ENCODE measurements at places on chromosomes 3 and 15.

GRCh38 chr15:83207660-83208366 is at the start of gene HDGFL3:
TSS of gene HDGFL3 (minus strand) at chr15:83207823. CDS start at chr15:83207414, 409 bp downstream.
- DNase-seq, result peak; percentile 31

- peak; percentile 4 for DNase-seq
Measured at GRCh38 chr3:113485161-113485609, 29.8 kb downstream of the SPICE1 start.

DNA sequence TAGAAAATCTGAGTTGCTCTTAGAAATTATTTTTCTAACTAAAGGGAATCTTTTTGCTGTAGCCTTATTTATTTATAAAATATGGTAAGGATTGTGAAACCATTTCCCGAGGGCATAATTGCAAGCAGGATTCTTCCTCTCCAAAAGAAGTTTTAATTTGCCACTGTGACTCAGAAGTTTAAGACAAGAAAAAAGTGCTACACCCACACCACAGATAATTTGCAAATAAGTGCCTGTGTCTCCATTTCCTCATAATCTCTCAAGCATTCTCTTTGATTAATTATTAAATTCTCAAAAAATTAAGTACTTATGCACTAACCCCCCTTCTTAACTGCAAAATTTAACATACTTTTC is 43.6 kb downstream of the RASA2 start:
- DNase-seq, result no peak

DNA sequence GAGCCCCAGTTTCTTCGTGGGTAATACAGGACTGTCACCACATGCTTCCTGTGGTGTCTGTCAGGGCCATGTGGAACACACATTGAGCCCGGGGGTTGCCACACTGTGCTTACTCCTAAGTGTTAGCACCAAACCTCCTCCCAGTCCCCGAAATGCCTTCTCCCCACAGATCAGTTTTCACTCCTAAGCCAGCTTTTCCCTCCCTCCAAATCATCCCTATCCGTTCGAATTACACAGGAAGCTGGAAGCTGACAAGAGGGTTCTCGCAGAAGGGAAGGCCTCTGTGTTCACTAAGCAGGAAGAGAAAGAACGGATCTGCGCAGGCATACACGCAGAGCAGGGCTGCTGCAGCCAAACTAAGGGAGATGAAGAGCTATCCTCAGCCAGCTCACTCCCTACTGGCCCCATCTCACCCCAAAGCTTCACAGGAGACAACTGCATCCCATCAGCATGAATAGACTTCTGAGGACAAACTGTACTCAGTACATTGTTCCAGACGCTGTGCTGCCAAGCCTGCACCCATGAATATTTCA is 32.3 kb downstream of the XXYLT1 start:
- no peak for DNase-seq

GRCh38 chr3:55477306-55478303 is 9.5 kb downstream of the WNT5A start:
- no peak for DNase-seq

DNA sequence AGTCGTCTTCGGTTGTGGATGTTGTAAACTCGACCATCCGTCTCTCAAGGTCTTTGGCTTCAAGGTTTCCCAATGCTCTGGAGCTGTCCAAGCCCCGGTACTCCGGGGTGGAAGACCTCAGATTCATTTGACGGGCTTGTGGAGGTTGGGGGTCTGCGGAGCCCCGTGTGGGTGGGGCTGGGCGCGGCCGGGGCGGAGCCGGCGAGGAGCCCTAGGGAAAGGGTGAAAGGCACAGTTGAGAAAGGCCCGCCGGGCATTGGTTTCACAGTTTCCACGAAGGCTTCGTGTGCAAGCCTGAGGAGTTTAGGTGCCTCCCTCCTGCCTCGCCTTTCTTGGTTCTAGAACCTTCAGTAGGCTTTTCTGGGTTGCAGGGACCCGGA is 360 bp upstream of the MGA start:
- no peak for DNase-seq

- DNase-seq, result no peak
Measured at GRCh38 chr3:32814361-32814760, 3.4 kb upstream of the TRIM71 start.

- DNase-seq, result no peak
Measured at GRCh38 chr15:22232675-22233074, 152.3 kb downstream of the OR4M2 start.

DNA sequence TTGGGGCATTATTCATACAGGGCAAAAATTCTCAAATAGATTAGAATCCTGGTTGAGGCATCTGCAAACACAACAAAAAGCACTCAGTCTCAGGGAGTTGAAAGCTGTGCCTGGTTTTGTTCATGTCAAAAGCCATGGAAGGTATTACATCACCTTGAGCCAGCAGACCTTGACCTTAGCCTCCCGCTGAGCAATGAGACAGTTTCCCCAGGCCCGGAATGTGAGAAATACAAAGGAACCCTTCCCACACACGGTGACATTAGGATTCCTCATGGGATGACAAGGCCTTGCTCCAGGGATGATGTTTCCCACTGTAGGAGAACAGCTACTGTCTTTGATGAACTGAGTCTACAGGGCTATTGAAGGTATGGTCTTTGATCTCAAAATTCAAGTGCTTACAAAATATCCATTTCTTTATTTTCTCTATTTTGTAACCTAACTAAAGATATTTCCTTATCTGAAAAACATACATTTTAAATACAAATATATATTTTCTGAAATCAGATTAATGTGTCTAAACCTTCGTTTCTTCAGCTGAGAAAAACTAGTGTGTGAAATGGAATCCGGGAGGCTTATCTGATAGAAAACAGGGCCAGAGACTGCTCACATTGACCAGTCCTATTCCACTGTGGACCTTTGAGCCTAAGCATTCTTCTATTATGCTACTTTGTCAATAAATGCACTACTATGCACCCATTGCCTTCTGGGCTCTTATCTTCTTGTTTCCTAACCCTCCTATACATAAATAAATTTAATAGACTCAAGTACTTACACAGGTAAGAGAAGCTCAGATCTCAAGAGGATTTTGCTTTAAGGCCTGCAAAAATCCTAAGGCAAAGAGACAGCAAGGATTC is 298.2 kb downstream of the KBTBD8 start:
- no peak for DNase-seq

- no peak for DNase-seq
Measured at GRCh38 chr3:16802389-16802788, 82.4 kb upstream of the PLCL2 start.

- DNase-seq, result no peak
Measured at GRCh38 chr15:85335193-85335942, 45.0 kb upstream of the AKAP13 start.

GRCh38 chr3:57793737-57794187 is 37.7 kb downstream of the SLMAP start:
- DNase-seq, result no peak

GRCh38 chr15:96218623-96219455 is 111.7 kb upstream of the NR2F2 start:
- DNase-seq, result no peak

- no peak for DNase-seq
Measured at GRCh38 chr3:146547235-146547835, 2.9 kb upstream of the PLSCR1 start.

DNA sequence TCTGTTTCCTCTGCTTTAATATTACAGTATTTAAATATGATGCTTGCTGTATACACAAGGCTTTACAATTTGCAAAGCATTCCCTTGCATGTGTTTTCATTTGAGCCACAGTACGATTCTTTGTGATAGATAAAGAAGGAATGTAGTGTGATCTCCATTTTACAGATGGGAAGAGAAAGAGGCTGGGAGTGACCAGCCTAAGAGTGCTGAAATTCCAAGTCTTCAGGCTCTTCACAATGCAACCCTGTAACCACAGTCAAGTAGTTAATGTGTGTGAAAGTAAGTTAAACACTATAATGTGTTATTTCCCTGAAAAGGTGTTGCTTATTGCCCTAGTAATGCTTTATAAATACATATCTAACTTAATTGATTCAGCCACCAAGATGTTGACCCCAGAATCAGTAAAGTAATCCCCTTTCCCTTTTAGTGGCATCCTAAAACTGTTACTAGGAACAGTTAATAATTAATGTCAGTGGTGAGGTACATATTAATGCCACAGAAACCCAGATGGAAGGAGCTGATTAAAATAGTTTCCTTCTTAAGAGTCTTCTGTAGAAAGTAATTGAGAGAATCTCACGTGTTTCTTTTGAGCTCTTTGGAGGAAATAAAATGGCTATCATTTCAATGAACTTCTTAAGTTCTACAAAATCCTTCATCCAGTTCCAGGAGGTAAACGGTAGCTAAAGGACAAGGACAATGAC is 110.4 kb downstream of the IL12A start:
- DNase-seq, result no peak

DNA sequence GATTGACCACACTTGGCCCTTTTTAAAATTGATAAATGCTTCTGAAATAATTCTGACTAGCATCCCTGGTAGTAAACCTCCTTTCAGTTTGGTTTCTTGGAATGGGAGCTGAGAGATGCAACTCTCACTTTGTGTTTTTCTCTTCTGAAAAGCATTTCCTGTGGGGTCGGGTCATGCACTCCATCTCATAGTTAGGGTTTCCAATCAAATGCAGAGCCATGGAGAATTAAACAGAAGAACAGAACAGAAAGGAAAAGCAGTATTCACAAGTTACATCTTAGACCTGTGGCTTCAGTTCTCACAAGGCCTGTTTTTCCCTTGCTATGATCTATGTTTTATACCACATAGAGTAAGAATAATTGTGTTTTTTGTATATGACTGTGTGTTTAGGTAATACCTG is 39.7 kb downstream of the SENP2 start:
- no peak for DNase-seq

- DNase-seq, result peak; percentile 86
Measured at GRCh38 chr15:74382004-74382816, 14.8 kb upstream of the CYP11A1 start.

GRCh38 chr15:60678632-60679031 is 199.7 kb upstream of the ICE2 start:
- DNase-seq, result no peak

DNA sequence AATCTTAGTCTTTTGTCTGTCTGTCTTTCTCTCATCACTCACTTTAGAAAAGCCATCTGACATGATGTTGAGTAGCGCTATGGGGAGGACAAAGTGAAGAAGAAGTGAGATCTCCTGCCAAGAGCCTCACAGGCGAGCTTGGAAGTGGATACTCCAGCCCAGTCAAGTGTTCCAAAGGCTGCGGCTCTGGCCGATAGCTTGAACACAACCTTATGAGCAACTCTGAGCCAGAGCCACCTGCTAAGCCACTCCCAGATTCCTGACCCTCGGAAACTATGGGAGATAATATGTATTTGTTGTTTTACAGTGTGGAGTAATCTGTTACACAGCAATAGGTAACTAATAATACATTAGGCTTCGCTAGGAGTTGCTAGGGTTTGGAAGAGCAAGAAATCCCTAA is 76.2 kb downstream of the MB21D2 start:
- no peak for DNase-seq

DNA sequence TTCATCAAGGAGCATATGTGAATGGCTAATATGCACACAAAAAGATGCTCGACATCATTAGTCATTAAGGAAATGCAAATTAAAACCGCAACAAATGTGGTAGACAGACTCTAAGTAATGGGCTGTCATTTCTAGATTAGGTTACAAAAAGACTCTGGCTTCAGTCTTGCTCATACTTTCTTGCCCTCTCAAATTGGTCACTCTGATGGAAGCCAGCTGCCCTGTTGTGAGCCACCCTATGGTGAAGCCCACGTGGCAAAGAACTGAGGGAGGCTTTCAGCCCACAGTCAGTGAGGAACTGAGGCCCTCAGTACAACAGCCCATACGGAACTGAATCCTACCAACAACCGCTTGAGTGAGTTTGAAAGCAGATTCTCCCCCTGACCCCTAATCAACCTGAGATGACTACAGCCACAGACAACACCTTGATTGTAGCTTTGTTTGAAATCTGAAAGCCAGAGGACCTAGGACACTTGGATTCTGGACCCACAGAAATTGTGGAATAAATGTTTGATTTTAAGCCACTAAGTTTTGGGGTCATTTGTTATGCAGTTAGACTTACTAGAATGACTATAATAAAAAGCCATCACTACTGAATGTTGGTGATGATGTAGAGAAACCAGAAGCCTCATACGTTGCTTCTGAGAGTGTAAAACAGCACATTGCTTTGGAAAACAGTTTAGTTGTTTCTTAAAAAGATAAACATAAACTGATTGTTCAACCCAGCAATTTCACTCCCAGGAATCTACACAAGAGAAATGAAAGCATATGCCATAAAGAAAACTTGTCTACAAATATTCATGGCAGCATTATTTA is 45.7 kb downstream of the EHHADH start:
- DNase-seq, result no peak

- no peak for DNase-seq
Measured at GRCh38 chr3:45125550-45126026, 20.6 kb downstream of the CDCP1 start.

DNA sequence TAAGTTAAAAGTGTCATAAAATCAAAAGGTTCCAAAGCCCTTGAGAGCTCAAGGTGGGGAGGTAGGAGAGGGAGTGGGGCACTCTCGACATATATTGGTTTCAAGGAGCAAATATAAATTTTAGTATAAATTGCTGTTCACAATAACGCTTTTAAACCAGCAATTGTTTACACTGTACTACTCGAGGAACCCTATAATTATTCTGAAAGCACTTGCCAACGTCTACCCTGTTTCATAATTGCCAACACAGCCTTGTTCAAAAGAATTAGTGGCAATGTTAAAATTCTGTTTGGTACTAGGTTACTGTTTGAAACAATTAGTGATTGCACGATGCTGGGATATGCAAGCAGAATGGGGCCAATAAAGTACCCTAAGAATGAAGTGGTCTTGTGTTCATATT is 76.3 kb upstream of the ICE2 start:
- no peak for DNase-seq

- DNase-seq, result no peak
Measured at GRCh38 chr3:17044855-17045254, 160.1 kb downstream of the PLCL2 start.

DNA sequence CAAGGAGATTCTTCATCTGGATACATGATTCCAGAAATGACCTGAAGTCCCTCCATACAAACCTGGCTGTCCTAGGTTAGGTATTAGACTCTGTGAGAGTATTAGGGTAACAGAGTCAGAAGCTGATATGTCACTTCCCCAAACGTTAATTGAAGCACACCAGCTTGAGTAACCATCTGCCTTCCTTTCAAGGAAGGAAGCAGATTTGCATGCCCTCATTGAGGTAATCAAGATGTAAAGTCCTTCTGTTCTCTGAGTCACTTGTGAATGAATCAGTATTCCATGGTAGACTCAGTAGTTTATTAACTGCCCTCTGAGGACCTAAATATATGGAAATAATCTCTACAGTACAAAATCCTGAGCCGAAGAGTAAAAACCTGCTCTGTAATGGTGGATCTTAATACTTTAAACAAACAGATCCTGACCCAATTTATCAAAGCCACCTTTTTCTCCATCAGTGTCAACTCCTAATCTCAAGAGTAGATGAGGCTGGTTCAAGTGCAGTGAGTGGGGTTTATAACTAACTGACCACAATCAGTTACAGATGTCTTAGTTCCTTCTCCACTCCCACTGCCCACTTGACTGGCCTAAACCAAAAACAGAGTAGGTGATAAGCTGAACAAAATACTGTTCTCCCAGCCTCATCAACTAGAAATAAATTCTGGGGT is 246.2 kb upstream of the CHRM5 start:
- no peak for DNase-seq

GRCh38 chr15:69751566-69751965 is 298.9 kb downstream of the RPLP1 start:
- no peak for DNase-seq

Measured in stimulated activated CD4-positive, alpha-beta T cell treated with anti-CD3 and anti-CD28 coated beads, Interleukin-15, amount 100 ng/mL, for 24 hours (primary cell).